Epithelial cell of esophagus (primary cell): ENCODE measurements at places on chromosomes 12 and 14.

GRCh38 chr14:27916326-27916725 is 850.3 kb upstream of the FOXG1 start:
- no peak for DNase-seq

DNA sequence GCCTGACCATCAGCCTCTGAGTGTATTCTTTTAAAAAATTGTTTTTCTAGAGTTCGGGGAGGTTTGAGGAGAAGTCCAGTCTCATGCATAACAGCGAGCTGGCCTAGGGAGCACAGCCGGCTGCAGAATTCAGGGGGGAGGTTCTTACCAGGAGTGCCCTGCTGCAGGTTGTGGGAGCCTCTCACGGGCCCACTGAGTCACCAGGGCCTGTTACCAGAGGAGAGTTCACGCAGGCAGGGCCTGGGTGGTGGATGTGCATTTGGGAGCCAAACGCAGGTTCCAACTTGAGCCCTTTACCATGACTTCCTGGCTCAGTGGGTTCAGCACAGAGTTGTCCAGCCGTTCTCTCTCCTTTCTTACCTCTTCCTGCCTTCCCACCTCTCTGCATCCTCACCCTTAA is 14.4 kb downstream of the CD9 start:
- peak; percentile 89 for DNase-seq

DNA sequence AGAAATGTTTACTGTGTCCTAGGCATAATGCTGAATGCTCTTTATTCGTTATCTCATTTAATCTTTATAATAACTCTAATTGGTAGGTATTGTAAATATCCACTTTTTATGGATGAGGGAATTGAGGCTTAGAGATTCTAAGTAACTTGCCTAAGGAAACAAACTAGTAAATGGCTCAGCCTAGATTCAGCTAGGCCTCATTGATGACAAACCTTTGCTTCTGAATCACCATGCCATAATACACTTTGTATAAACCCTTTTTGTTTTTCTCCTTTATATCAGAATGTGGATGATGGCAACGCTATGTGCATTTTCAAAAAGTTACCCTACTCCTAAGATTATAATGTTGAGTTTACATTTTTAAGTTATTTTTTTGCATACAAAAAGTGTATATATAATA is 34.0 kb downstream of the MNAT1 start:
- peak; percentile 40 for DNase-seq

DNA sequence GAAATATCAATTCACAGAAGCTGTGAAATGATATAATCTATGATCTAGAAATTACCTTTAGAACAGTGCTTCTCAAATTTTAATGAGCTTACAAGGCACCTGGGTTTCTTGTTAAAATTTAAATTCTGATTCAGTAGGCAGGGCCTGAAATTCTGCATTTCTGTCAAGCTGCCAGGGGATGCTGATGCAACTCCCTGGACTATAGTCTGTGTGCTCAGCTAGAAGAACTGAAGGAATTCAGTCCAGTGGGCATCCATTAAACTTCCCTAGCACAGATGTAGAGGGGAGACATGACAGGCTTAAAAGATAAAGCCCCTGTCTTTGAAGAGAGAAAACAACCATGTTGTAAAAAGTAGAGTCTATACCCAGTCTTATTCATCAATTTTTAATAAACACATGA is 441.8 kb downstream of the TMTC2 start:
- DNase-seq, result no peak

DNA sequence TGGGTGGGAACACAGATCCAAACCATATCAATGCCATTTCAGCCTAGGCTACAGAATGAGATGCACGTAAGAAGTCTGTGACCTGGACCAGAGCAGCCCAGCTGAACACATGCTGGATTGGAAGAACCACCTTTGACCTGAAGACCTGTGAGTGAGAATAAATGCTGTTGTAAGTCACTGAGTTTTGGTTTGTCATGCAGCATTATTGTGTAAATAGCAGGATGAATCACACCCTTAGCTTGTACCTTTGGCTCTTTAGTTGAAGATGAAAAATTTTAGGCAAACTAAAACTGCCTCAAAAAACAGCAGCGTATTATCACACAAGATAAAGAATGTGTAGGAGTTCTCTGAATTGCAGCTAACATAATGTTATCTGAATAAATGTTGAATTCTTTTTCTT is 199.4 kb upstream of the LRIG3 start:
- DNase-seq, result peak; percentile 75

- peak; percentile 43 for DNase-seq
Observed at GRCh38 chr12:89817501-89818226, 109.0 kb upstream of the ATP2B1 start.

DNA sequence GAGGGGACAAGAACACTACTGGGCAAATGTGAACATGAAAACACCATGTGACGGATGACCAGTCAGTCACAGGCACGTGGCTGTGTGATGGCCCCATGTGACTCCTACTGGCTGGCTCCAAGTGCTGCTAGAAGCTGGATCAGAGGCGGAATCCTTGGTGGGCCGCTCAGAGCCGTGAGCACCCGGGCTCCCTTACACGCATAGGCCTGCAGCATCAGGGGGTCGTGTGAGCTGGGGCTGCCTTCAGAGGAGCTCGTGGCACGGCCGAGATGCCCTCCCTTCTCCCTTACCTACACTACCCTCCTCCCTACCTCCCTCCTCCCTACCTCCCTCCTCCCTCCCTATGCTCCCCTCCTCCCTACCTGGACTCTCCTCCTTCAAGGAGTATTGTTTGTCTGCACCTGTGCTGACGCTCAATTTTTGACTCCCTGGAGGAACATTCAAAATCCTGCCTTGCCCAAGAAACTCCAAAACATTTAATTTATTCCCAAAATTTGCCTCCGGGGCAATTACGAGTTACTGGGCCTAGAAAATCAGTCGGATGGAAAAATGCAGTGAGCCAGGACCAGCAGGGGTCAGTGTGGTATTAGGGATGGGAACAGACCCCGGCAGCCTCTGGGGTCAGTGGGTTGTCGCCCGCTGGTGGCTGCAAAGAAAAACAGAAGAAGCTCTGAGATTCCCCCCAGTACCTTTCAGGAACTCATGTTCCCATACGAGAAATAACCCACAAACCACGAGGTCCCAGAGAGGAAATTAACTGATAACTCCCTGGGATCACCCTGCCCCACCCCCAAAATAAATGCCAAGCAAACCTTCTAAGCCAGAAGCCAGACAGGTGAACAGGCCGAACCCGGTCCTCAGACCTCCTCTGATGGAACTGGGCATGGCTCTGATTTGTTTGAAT is 61.3 kb downstream of the C14orf132 start:
- DNase-seq, result peak; percentile 72

DNA sequence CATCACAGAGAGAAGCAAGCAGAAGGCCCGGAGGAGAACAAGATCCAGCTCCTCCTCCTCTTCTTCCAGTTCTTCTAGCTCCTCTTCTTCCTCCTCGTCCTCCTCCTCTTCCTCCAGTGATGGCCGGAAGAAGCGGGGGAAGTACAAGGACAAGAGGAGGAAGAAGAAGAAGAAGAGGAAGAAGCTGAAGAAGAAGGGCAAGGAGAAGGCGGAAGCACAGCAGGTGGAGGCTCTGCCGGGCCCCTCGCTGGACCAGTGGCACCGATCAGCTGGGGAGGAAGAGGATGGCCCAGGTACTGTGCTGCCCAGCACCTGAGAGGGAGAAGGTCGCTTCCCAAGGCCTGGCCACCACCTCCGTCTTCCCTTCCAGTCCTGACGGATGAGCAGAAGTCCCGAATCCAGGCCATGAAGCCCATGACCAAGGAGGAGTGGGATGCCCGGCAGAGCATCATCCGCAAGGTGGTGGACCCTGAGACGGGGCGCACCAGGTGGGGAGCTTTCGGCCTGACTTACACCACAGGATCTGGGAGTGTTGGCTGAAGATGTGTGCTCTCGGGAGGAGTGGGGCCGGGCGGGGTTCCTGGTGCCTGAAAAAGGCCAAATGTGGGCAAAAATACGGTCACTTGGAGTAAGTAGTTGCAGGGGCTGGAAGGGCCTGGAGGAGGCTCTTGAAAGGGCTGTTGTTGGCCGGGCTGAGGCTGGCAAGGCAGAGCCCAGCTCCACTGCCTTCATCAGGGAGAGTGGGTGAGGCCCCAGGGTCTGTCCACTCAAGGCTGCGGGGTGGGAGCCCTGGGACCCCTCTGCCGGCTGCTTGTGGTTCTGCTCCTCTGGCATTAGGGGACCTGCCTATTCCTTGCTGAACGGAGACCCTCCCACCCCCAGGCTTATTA is 1.4 kb downstream of the ARL6IP4 start:
- DNase-seq, result no peak

GRCh38 chr12:49121047-49121696 is 10.0 kb downstream of the TUBA1B start:
- DNase-seq, result peak; percentile 71

DNA sequence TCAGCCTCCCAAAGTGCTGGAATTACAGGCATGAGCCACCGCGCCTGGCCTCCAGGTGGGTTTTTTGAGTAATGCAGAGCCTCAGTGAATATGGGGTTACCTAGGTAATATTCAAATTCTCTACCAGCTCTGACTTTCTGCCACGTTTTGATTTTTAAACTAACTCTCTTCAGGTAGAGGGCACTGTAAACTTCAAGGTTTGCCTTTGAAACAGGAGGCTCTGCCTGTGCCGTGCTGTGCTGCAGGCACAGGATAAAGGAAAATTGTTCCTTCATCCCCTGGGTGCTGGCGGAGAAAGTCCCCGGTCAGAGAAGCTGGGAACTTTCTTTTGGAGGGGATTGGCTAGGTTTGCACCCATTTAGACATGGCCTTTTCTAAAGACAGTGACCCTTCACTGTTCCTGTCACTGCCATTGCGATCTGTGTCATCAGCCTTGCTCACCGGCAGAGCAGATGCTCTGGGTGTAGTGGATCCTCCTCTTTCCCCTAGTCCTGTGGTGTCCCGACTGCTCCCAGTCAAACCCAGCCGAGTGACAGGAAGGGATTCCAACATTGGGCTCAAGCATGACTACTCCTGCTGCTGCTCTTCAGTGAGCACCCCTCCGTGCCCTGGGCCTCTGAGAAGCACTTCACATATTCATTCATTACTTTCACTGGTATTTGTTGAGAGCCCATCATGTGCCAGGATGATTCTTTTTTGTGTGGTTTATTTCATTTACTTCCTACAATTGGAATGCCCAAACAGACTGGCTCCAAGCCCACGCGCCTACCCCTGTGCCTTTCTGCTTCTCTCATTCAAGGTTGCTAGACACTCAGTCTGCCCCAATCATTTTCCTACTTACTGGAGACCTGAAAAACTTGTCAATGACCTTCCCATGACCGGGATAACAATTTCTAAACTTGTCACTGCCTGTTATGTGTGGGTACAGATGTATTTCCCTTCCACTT is 103.6 kb downstream of the TMEM30B start:
- DNase-seq, result peak; percentile 77

DNA sequence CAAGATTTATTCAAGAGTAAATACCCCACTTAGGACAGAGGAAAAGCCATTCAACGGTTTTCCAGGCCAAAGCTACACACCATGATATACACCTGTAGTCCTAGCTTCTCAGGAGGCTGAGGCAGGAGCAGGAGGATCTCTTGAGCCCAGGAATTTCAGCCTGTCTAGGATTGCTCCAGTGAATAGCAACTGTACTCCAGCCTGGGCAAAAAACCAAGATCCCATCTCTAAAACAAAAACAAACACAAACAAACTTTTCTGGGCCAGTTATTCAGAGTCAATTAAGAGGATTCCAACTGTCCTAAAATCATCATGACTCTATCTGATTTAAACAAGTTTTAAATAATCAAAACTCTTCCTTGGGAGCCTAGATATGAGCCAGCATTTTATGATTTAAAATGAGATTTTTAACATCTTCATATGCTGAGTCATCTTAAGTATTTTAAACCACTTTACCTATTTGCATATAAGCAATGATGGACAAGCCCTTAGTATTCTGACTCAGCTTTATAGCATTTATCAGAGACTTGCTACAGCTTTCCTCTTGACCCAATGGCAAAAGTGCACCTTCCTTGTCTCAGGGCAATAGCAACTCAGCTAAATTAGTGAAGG is 77.1 kb downstream of the KCNMB4 start:
- peak; percentile 52 for DNase-seq

GRCh38 chr12:78007173-78007572 is 176.5 kb downstream of the NAV3 start:
- no peak for DNase-seq

DNA sequence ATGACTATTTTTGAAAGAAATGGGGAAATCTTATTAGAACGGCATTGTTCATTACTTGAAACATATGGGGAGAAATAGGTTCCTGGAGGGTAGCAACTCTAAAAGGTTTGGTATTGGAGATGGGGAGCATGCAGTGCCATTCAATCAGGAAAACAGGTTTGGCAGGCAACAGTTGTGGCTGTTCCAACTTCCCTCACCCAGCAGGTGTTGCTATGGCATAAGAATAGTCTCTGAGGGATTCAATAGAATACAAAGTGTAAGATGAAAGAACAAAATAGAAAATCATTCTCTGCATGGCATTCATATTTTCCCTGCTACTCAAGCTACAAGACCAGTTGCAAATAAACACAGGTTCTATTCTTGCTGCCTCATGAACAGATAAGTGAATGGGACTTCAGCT is 393.3 kb upstream of the RPL10L start:
- DNase-seq, result peak; percentile 53

DNA sequence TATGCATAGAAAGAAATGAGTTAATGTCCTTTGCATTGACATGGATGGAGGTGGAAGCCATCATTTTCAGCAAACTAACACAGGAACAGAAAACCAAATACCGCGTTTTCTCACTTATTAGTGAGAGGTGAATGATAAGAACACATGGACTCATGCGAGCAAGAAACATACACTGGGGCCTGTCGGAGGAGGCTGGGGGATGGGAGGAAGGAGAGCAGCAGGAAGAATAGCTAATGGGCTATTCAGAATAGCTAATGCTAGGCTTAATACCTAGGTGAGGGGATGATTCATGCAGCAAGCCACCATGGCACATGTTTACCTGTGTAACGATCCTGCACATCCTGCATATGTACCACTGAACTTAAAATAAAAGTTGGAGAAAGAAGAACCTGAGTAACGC is 29.1 kb upstream of the SYT1 start:
- DNase-seq, result peak; percentile 11

GRCh38 chr14:74018586-74019407 is at the start of the genes BBOF1 and ENTPD5:
Gene BBOF1 (plus strand): TSS chr14:74019349. CDS start chr14:74019479, 130 bp downstream.
Gene ENTPD5 (minus strand): TSS chr14:74019288. CDS start chr14:73988102, 31,186 bp downstream.
- peak; percentile 86 for DNase-seq

- DNase-seq, result peak; percentile 40
Observed at GRCh38 chr12:79444089-79444488, 246.7 kb downstream of the PAWR start.

DNA sequence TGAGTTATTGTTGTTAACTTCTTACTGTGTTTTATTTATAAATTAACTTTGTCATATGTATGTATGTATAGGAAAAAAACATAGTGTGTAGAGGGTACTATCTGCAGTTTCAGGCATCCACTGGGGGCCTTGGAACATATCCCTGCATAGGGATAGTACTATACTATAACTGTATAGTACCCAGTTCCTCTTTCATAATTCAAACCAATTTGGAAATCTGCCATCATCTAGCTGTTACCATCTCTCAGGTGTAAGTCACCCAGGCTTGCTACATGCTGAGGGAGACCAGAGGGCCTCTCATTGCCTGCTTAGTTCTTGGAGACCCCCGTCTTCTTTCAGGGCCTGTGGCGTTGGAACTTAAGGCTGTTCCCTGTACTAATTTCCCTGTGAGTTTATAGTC is 12.9 kb upstream of the DCD start:
- no peak for DNase-seq

GRCh38 chr12:26857465-26858176 is 24.6 kb upstream of the ITPR2 start:
- no peak for DNase-seq

GRCh38 chr12:19528750-19529149 is 89.5 kb downstream of the AEBP2 start:
- no peak for DNase-seq

- peak; percentile 96 for DNase-seq
Observed at GRCh38 chr12:25458047-25458552, 95.0 kb downstream of the LMNTD1 start.

GRCh38 chr14:74324931-74325361 is 22.2 kb upstream of the ABCD4 start:
- peak; percentile 33 for DNase-seq
